ENCODE measurements at places on chromosomes 3 and 15.

DNA sequence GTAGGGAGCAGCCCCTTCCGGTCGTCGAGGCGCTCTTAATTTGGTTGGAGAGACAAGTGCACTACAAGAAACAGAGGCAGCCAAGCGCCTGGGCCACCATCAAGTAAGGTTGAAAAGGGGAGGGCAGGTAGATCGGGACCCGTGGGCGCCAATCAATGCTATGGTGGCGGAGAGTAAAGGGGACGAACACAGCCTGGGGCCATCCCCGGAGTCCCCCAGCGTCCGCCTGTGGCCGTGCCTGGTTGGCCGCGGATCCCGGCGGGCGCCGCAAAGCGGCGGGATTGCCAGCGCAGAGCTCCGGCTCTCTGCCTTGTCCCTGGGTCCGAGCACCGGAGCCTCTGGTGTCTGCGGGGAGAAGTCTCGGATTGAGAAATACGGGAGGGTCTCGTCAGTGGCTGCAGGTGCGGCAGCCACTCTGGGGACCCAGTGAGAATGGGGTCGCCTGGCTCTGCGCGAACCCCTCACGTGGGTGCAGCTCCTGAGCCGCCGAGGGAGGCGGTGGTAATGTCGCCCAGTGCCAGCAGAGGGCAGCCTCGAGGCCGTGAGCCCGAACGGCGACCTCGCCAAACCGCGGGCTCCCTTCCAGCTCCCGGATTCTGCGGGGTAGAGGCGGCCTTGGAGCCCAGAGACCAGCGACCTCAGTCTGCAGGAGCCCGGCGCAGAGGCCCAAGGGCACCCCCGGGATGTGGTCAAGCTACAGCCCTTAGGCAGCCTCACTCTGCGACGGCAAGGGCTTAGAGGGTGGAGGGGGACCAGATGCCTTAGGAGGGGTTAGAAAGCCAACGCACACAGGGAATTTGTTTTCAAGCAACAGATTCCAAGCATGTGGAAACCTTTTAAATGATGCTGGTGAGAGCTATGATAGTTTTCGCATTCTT, 10.8 kb downstream of the FOXL2 start:
- peak; percentile 77 for DNase-seq

- DNase-seq, result peak; percentile 69
Observed at GRCh38 chr3:42839616-42840015, 30.4 kb downstream of the ACKR2 start.

GRCh38 chr3:126180477-126181397, at the start of gene ALDH1L1:
Gene ALDH1L1 (minus strand): TSS chr3:126180586. CDS start chr3:126160979, 19,607 bp downstream.
- no peak for DNase-seq

DNA sequence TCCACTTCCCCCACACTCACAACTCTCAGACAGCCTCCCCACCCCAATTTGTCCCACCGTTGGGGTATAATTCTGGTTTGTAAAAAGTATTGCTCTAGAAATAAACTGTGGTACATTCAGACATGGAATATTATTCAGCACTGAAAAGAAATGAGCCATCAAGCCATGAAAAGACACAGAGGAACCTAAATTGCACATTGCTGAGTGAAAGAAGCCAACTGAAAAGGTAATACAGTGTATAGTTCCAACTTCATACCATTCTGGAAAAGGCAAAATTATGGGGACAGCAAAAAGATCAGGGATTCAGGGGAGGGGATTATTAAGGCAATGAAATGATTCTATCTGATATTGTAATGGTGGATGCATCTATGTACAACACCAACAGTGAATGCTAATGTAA, 10.5 kb downstream of the ANXA2 start:
- no peak for DNase-seq

- DNase-seq, result no peak
Observed at GRCh38 chr15:92205255-92205739, 188.4 kb upstream of the ST8SIA2 start.

- DNase-seq, result no peak
Observed at GRCh38 chr15:71202712-71203111, 87.4 kb downstream of the THSD4 start.

DNA sequence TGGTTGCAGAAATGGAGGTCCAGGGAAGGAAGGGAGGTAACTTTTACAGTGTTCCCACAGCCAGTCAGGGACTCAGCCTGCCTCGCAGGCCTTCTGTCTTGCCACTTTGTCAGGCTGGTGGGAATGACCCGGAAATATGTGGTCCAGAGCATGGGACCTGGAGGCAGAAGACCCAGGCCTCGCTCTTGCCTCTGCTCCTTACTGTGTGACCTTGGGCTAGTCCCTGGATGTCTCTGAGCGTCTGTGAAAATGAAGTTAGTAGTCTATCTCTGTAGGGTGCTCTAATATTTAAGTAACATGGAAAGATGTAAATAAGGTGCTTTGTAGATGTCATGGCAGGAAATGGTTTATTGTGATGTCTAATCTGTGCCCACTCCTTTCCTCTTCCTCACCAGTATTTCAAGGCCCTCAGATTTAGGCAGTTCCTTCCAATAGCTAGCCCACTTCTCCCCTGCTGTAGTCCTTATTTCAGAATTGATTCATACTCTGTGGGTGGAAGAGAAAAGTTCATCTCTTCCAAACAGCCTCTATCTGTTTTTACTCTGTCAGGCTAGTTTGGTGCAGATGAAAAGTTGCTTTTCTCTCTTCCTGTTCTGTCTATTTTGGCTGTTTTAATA, 9.1 kb downstream of the CORO2B start:
- DNase-seq, result peak; percentile 22

- DNase-seq, result no peak
Observed at GRCh38 chr3:31622636-31623288, 90.0 kb downstream of the STT3B start.

GRCh38 chr15:61644550-61644949, 415.4 kb upstream of the RORA start:
- DNase-seq, result no peak

- DNase-seq, result no peak
Observed at GRCh38 chr15:54582863-54583643, 604.8 kb downstream of the UNC13C start.

DNA sequence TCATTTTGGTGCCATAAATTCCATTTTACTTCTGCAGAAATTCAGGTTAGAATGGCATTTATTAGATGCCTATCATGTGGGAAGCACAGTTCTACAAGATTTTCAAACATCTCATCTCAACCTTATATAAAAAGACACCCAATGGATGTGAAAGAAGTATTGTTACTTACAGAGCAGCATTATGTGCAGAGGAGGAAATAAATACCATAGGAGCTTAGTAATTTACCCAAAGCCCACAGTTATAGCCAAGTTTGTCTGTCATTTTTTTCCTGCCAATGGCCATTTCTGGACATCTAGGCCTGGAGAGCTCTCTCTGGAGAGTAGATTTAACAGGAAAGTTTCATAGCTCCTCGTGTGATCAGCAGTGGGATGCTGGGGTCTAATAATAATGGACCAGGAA, 659.4 kb upstream of the NAALADL2 start:
- no peak for DNase-seq

DNA sequence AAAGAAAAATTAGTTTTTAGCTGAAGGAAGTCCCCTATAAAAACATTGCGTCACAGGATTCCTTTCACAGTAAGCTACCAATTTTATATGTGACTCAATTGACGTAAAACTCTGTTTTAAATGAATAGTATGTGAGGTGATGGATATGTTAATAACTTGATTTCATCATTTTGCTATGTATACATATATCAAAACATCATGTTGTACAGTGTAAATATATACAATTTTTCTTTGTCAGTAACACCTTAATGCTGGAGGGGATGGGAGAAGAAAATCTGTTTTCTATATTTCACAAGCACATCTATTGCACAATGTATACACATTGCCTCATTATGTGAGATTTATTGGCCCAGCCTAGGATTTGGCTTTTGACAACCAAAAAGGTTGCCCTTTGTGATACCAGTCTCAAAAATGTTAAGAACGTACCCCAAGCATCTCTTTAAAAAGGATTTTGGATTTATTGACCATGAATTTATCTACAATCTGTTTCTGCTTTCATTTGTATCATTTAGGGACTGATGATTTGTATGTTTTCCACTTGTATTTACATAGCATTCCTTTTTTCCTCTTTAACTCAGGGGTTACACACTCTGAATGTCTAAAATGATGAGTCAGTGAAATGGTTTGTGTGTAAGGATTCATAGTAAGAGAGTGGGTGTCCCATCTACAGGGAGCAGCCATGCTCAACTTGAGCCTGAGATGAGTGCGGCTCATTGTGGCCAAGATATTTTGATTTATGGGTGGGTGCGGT, 62.6 kb downstream of the CRTC3 start:
- DNase-seq, result peak; percentile 38

DNA sequence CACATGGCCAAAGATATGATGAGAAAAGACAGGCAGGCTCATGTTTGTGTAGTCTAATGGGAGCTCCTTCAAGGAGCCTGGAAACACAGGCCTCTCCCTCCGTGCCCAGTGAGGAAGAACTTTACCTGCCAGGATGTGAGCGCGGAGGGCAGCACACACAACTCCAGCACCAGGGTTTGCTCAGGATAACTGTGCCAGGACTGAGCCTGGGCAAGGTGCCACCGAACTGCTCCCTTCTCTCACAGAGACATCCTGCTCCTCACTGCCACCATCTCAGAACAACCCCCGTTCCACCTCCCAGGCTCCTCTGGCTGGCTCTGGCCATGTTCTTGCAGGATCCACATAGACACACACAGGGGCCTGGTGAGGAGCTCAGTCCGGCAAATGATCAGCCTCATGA, 87.4 kb downstream of the NUP210 start:
- DNase-seq, result no peak

GRCh38 chr3:60079076-60079475, 1029.3 kb upstream of the CFAP20DC start:
- no peak for DNase-seq

DNA sequence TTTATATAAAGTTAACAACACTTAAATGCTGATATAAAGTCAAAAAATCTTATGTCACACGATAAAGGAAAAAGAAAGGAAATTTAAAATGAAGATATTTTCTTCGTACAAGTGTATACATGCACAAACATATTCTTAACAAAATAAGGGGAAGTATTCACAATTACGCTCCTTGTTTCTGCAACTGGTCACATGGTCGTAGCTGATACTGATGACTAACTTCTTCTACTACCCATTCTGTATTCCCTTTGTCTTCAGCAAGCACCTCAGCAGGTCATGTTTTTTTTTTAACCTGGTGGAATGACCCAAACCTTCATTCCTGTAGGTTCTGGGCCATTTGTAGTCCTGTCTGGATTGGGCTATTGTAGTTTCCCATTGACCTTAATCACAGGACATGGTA, 30.0 kb upstream of the CMTM8 start:
- DNase-seq, result peak; percentile 62

GRCh38 chr3:171695426-171695825, 114.9 kb downstream of the PLD1 start:
- no peak for DNase-seq

DNA sequence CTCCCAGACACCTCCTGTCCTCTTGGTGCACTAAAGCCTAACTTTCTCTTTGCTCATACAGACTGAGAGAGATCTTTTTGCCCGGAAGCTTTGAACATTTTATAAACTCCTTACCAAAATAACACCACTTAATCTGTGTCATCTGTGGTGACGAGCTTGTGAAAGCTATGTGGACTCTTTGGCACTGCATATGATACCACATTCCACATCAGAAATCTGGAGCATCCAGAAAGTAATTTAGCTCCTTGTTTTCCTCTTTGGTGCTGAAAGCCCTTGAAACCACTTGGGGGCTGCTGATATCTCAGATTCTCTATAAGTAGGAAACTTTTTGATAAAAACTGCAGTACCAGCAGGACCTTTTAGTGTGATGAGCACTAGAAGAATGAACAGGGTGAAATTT, 128.3 kb downstream of the ALCAM start:
- no peak for DNase-seq

- DNase-seq, result peak; percentile 85
Observed at GRCh38 chr3:51501833-51502561, 2.2 kb upstream of the DCAF1 start.

GRCh38 chr15:75095594-75095993, 72.2 kb downstream of the PPCDC start:
- DNase-seq, result no peak

GRCh38 chr15:37142371-37142770, 42.0 kb upstream of the MEIS2 start:
- DNase-seq, result no peak

GRCh38 chr3:14791343-14791945, 27.3 kb upstream of the FGD5 start:
- DNase-seq, result peak; percentile 86

- DNase-seq, result no peak
Observed at GRCh38 chr3:191350396-191351090, 20.2 kb upstream of the UTS2B start.

GRCh38 chr3:43001094-43001553, 22.0 kb downstream of the GASK1A start:
- no peak for DNase-seq

DNA sequence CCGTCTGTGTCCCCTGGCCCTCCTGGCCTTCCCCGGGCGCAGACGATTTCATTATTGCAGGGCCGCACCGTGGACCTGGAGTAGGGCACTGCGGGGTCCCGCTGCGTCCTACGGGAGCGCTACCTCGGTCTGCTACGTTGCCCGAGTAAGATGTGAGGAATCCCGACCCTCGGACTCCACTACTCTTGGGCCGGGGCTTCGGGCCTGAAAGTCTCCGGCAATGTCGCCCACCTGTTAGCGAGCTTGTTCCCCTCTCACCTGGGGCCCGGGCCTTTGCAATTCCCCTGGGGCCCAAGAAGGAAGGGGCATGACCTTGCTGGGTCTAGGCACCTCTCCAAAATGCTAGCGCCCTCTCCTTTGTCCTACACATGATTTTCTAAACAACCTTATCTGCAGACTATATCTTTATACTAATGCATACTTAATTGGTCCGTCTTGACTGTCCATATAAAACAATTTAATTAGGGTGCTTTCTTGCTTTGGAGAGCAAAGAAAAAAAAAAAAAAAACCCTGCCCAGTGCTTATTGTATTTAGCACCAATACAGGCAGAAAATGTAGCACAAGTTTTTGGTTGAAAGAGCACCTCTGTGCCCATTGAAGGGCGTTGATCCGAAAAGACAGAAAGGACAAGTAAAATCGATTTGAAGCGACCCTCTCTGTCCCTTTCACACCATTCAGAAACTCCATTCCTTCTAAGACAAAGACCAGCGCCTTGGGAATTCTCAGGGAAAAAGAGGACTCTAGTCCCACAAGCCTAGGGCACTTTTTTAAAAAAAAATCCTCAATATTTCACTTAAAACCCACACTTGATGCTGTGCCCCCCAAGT, 7.0 kb upstream of the NR2F2 start:
- no peak for DNase-seq

- DNase-seq, result no peak
Observed at GRCh38 chr3:78497021-78497420, 1270.8 kb downstream of the ROBO1 start.

GRCh38 chr15:71391421-71392088, 276.3 kb downstream of the THSD4 start:
- DNase-seq, result no peak

- peak; percentile 74 for DNase-seq
Observed at GRCh38 chr15:79329171-79329611, 18.3 kb downstream of the TMED3 start.

All from suppressor macrophage treated with lipopolysaccharide for 1 hour (primary cell).